ENCODE measurements at places on chromosomes 2 and 18.

- DNase-seq, result no peak
Measured at GRCh38 chr2:108271691-108272253, 16.9 kb upstream of the SULT1C2 start.

GRCh38 chr2:174762464-174762863 lies 1.8 kb downstream of the CHRNA1 start:
- no peak for DNase-seq

DNA sequence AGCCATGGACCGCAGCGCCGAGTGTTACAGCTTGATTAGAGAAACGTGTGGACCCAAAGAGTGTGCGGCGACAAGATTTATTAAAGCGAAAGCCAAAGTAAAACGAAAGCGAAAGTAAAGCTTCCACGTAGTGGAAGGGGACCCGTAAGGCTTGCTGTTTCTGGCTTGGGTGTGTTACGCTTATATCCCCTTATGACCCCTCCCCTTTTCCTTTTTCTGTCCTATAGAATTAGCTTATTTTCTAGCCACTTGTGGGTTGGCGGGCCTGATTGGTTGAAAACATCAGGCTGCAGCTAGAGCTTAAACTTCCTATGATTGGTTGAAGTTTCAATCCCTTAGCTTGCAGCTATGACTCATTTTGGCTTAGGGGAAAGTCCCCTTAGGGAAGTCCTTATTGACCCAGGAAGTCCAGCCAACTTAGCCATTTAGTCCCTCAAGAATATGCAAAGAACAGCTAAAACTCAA lies 969.7 kb downstream of the DCDC2C start:
- DNase-seq, result no peak

- DNase-seq, result no peak
Measured at GRCh38 chr18:24868760-24869237, 408.4 kb downstream of the HRH4 start.

DNA sequence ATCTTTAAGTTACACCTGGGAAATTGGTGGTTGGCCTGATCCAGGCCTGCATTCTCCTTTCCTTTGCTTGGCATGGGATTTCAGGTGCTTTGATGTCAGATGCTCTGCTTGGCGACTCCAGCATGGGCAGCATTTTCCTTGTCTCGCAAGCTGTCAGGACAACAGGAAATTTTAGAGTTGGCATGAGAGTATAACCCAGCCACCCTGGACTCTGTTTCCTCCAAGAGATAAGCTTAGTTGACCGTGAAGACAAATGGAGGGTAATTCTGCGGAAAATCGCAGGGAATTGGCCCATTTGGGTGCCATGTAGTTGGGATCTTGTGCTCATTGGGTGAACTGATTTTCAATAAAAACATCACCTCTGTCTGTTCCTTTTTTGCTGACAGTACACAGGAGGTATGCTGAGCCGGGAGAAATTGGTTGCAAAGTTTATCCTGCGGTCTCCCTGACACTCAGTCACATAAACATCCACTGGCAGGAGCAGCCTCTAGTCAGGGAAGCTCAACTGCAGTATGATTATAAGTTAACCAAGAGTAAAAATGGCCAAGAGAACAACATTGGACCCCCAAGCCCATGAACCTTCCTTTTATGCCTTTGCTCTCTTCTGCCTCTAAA lies 409.9 kb downstream of the SETBP1 start:
- no peak for DNase-seq

DNA sequence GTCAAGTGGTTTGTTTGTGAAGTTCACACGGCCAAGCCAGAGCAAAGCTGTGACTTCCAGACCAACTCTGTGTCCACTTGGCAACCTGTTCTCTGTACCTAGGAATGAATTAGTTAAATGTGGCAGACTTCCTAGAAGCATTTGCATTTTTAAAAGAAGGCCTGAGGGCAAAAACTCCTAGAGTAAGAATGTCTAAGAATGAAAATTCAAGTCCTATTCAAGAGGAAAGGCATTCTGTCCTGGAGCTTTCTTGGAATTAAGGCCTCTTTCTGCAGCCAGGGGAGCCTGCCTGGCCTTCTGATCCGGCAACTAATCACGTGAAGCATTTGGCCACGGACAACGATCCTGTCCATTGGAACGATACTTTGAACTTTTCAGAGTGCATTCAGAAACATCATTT lies 155.0 kb downstream of the SETBP1 start:
- DNase-seq, result peak; percentile 34

DNA sequence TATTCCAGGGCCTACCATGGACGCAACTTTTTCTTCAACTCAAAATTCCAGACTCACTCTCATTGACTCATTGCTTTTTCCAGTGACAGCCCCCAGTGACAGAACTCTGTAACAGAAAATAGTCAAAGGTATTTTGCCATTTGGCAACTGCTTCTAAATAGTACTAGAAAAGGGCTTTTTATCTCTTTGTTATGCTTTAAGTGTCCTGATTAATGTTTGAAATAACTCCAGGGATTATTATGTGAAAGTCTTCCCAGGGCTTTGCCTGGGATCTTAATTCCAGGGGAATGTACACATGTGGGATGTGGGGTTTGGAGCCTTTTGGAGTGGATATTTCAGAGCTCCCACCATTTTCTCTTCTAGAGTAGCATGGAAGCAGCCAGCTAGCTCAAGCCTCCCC lies 198.8 kb downstream of the KCNS3 start:
- no peak for DNase-seq

DNA sequence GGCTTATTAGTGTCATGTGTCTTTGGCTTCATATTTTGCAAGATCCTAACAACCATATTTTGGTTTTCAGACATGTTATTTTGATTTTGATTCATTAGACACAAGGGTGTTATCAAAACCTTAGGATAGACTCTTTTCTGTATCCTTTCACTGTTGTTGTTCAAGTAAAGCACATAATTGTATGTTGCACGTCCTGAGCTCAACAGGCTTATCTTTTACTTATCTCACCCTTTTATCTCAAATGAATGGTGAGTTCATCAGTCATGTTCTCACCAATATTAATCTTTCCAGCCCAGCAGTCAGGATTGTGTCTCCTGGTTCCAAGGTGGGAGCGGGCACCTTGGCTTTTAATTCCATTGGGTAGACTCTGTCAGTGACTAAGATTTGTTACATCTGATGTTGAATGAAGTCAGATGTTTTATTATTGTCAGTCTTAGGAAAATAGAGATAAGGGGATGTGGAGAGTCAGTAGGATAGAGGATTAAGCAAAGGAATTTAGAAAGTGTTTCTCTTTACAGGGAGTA lies 11.9 kb downstream of the GPN1 start:
- DNase-seq, result no peak

- no peak for DNase-seq
Measured at GRCh38 chr18:3234457-3234856, 13.1 kb upstream of the MYL12A start.

DNA sequence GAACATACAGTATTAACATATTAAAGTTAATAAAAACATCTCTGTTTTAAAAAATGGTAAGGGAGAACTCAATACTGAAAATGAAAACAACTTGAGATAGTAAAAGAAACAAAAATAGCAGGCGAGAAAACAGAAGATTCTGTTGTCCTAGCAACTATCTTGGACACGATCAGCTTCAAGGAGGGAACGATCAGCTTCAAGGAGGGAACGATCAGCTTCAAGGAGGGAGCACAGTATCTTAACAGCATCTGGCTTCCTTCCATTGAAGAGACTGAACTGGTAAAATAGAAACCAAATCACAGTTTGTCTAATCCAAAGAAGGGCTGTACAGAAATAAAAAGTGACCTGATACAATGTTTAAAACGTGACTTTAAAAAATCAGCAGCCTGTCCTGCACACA lies 51.8 kb downstream of the NDUFA10 start:
- DNase-seq, result no peak

DNA sequence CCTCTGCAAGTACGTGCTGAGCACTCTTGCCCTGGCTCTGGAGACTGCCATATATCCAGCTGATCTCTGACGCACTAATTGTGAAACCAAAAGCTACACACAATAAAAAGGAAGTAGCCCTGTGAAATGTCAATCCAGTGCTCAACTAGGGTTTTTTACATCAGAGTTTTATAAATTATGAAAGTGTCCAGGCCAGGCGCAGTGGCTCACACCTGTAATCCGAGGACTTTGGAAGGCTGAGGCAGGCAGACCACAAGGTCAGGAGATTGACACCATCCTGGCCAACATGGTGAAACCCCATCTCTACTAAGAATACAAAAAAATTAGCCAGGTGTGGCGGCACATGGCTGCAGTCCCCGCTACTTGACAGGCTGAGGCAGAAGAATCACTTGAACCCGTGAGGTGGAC lies 24.5 kb upstream of the PEX13 start:
- DNase-seq, result no peak

GRCh38 chr2:141455211-141455826 lies 675.5 kb downstream of the LRP1B start:
- DNase-seq, result no peak

GRCh38 chr2:167550448-167550847 lies 662.2 kb downstream of the XIRP2 start:
- DNase-seq, result no peak

DNA sequence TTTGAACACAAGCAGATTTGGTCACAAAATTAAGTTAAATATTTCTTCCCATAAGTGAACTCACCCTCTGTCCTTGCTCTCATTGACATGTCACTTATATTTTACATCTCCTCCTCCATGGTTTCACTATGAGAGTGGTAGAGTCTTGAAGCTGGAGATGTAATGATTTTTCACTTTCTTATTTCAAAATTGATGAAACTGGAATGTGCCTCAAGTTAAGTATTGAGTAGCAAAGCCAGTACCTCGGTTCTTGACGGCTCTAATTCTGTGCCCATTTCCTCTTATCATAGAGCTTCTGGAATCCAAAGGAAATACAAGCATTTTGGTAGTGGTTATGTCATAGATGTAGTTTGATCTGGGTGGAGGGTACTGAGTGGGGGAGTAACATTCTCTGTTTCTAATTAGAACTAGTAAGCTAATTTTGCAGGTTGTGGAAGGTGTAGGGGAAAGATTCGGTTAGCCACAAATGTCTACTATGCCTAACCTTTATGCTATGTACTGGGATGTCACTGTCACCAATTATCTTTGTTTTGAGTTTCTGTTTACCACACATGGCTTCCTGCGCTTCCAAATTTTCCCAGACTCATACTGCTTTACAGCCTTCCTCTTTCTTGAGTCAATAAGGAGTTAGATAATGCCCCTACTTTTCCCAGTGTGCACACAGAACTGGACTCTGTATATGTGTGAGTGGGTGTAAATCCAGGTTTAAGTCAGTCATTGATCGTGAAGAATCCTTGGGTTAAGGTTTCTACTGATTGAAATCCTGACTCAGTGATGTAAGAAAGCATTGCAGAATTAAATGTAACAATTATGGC lies 96.8 kb downstream of the DIS3L2 start:
- DNase-seq, result no peak

GRCh38 chr2:112529757-112530156 lies 12.5 kb upstream of the POLR1B start:
- no peak for DNase-seq

DNA sequence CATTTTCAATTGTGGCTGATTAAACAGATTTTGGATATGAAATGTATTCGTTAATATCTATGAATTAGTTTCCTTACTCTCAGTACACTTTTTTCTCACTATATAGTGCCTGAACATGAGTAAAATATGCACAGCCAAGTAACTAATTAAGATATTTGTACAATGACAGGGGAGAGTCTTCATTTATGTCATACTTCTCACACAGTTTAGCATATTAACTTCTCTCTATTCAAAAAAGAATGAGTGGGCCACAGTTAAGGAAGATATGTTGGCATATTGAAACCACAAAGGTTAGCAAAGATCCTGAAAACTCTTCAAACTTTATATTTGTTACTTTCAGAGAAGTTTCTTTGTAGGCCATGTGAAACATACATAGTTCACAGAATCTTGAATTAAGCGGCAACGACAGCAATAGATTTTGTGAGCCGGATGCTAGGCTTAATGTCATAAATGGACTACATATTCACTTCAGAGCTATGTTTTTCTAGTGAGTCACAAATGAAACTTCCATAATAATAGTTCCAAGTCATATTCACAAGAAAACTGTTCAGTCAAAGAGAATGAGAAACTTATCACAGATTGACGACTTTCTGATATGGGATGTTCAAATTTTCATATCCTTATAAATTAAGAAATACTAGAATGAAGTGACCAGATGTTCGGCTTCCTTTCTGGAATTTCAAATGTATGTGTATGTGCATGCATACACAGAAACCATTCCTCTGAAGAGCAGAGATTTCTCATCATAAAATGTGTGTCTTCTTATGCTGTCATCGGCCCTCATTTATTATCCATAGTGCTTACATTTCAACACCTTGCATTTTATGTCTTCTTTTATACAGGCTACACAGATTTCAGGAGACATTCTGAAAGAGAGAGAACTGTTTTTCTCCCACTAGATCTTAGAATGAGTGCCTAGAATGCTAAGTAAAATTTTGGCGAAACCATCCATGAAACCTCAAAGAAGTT lies 584.0 kb downstream of the SATB2 start:
- no peak for DNase-seq

DNA sequence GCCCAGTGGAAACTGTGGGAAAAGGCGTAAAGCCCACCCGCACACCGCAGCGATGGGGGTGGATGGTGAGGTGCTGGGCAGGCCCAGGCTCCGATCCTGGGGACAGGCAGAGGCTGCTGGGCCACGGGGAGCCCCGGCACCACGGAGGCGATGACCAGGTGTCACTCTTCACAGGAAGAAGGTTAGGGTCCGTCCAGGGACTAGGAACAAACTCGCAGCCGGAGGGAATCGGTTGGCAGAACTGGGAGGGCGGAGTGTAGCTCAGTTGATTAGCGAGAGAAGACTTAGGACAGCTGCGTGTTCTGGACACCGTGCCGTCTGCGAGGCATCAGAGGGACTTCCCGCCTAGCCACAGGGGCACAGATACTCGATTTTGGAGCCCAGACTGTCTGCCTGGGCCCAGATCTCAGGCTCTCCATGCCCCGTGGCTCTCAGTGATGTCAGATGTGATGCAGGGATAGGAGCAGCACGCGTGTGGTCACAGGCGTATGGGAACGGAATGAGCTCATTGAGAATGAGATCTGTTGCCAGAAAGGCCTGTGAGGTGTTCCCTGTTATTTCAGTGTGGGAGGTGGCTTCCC lies 16.1 kb upstream of the ALLC start:
- DNase-seq, result no peak
